ENCODE measurements at places on chromosomes 2 and 18.

DNA sequence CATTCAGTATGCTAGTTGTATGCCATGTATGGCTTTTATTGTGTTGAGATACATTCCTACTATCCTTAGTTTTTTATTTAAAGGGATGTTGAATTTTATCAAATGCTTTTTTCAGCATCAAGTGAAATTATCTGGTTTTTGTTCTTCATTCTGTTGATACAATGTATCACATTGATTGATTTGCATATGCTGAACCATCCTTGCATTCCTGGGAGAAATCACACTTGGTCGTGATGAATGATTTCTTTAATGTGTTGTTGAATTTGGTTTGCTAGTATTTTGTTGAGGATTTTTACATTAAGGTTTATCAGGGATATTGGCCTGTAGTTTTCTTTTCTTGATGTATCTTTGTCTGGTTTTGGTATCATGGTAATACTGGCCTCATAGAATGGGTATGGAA lies 49.7 kb downstream of the CD28 start:
- DNase-seq, result no peak

GRCh38 chr2:132581991-132582738 lies 87.8 kb downstream of the LYPD1 start:
- no peak for DNase-seq

GRCh38 chr18:28176948-28177827 lies at the start of gene CDH2:
Gene CDH2, minus strand, starts transcription at chr18:28177130. Its CDS starts 108 bp downstream, at chr18:28177022.
- DNase-seq, result no peak

GRCh38 chr2:13578547-13578946 lies 861.8 kb downstream of the TRIB2 start:
- DNase-seq, result no peak

- no peak for DNase-seq
These were observed 14.6 kb upstream of the DYNC2LI1 start for GRCh38 chr2:43759195-43759594.

GRCh38 chr2:154195644-154196195 lies 324.0 kb downstream of the GALNT13 start:
- DNase-seq, result no peak

DNA sequence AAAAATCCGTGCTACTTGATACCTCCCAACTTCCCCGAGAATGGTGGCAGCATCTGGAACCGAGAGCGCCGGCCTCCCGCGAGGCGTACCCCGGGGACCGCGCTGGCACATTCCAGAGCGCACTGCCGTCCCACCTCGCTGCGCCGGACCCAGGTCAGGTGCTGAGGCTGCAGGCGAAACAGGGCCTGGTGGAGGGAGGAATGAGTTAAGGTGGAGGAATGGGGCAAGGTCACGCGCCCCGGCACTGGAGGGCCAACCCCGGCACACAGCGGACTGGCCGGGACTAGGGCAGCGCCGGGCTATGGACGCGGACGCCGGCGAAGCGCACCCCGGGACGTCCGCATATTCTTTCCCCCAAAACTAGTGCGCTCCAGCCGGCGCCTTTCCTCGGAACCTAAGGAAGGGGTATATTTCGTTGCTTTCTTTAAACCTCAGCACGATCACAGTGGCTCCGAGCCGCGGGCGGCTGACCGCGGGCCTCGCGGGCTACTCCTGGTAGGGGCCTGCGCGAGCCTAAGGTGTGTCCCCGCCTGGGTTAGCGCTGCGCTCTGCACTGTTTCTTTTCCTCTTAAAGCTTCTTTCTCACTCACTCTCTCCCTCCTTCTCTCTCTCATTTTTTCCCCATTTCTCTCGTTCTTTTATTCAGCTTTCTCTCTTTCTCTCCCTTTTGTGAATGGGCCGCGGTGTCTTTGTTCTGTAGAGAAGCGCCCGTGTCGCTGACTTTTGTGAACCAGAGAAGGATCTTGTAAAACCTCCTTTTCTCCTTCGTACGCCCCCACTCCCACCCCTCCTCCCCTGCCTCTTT lies 2.1 kb upstream of the OTX1 start:
- DNase-seq, result no peak

- no peak for DNase-seq
These were observed 63.6 kb downstream of the SPOPL start for GRCh38 chr2:138565230-138565598.

Data from CD4-positive, alpha-beta memory T cell (primary cell).